ENCODE measurements at places on chromosomes 4 and X.

DNA sequence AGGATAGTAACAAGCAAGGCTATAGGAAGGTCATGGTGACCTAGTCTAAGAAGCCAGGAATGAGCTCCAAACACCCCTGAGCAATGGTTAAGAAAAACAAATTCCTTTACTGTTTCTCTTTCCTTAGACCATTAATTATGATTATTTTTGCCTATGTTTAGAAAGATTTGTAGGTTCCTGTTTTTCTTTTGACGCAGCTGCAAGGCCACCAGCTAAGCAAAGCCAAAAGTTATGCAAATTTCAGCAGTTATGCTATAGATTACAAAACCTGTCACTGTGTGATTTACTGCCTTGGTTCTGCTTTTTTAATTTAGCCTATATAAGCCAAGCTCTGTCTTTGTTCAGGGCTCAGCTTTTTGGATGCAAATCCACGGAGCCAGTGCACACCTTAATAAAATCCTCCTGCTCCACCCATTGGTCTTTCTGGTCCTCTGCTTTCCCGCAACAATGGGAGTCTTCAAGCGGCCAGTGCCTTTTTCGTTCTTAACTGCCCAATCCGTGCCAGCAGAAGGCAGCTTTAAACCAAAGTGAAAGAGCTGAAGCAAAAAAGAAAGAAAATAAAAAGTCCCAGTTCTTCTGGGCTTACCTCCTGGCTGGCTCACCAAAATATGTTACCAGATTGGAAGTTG, 1.4 kb upstream of the CEP135 start:
- no peak for DNase-seq

- no peak for DNase-seq
These were observed 162.8 kb downstream of the NHS start for GRCh38 chrX:17537723-17538243.

GRCh38 chrX:118928151-118928550, 46.3 kb upstream of the LONRF3 start:
- DNase-seq = no peak

- DNase-seq = no peak
These were observed 296.1 kb downstream of the IL15 start for GRCh38 chr4:141932490-141932889.

DNA sequence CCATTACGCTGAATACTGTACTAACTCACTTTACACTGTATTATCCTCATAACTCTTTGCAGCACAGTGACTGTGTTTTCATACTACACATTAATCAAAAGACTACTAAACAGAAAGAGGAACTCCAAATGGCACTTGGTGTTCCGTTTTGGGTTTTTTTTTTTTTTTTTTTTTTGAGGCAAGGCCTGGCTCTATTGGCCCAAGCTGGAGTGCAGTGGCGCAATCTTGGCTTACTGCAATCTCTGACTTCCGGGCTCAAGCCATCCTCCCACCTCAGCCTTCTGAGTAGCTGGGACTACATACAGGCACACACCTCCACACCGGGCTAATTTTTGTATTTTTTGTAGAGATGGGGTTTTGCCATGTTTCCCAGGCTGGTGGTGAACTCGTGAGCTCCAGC, 10.7 kb downstream of the KLHL8 start:
- DNase-seq = no peak

- no peak for DNase-seq
These were observed 76.4 kb downstream of the CXXC4 start for GRCh38 chr4:104418286-104418685.

GRCh38 chr4:25346913-25347312, 30.1 kb upstream of the ANAPC4 start:
- DNase-seq = no peak

GRCh38 chr4:33422656-33423055, 2702.5 kb downstream of the PCDH7 start:
- no peak for DNase-seq

- no peak for DNase-seq
These were observed 34.4 kb downstream of the NEXMIF start for GRCh38 chrX:74890676-74891430.

- DNase-seq = no peak
These were observed 97.4 kb downstream of the CENPC start for GRCh38 chr4:67447873-67448272.

DNA sequence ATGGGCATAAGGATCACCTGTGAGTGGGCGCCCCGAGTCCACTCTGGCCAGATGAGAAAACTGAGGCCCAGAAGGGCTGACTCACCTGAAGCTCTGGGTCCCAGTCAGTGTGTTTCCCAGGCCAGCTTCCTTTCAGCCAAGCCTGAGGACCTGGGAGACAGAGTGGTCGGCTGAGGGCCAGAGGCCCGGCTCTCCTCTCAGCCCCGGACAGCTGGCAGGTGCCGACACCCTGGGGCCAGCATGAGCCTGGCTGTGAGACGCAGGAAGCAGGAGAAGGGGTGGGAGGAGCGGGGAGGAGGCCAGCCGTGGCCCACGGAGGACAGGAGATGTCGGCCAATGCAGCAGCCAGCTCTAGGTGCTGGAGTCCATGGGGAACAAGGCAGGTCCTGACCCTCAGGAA, 28.9 kb downstream of the ATP2B3 start:
- DNase-seq = no peak

DNA sequence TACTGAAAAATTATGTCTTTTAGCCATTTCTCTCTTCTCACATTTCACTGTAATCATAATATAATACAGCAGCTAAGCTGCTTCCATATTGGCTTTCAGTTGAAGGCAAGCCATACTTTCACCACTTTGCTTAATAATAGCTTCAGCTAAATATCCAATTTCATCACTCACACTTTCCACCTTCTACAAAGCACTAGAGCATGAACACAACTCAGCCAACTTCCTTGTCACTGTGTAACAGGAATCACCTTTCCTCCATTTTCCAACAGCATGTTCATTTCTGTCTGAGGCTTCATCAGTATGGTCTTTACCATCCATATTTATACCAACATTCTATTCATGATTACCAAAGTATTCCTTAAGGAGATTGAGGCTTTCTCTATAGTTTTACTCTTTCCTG, 219.8 kb upstream of the CTSO start:
- no peak for DNase-seq

GRCh38 chr4:3201718-3202702, 46.9 kb upstream of the MSANTD1 start:
- peak; percentile 34 for DNase-seq

DNA sequence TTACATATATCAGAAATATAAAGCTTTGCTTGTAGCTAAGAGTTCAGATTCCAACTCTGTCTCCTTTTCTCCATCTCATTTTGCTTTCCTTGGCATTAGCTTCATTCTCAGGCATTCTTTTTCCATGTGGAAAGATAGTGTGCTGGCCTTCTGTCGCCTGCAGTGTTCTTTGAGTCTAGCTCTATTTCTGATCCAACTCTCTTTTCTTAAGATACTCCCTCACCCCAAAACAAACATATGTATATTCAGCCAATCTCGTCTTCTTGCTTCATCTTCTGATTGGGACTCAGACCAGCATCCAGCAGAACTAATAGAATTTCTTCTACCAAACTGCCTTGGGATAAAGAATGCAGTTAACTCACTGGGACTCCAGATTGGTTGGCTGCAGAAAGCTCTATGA, 532.2 kb downstream of the MID1IP1 start:
- DNase-seq = no peak

- no peak for DNase-seq
These were observed 97.1 kb upstream of the KLF3 start for GRCh38 chr4:38566806-38567398.

- no peak for DNase-seq
These were observed 98.7 kb downstream of the KDM6A start for GRCh38 chrX:44971674-44972073.

- no peak for DNase-seq
These were observed 3.9 kb upstream of the KLHL8 start for GRCh38 chr4:87224141-87224923.

- no peak for DNase-seq
These were observed 106.4 kb downstream of the SCD5 start for GRCh38 chr4:82692101-82692780.

GRCh38 chr4:158775091-158775651, 6.3 kb downstream of the FNIP2 start:
- DNase-seq = no peak

DNA sequence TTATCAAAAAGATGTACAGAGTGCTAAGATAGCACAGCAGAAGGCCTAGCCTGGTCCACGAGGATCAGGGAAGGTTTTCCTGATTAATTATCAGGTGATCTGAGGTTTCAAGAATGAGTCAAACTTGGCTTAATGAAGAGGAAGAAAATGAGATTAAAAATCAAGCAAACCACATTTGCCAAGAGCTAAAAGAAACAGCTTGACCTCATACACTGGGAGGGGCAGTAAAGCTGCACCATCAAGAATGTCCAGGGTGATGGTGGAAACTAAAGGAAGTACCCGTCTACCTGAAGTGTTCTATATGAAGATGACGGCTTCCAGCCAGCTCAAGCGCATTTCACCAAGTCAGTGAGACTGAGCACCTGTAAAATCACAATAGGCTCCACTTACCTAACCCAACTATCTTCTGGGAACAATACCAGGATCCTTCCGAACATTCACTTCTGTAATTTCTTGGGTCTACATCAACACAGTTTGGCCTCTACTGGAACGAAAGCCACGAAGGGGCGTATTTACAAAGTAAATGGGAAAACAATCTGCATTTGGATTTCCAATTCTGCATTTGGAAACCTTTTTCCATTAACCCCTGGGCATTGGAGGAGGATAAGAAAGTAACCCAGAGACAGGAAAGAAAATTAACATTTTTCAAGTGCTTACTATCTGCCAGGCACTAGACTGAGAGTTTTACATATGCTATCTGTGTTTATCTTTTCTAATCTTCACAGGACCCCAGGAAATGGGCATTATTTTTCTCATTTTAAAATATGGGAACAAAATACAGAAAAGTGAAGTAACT, 114.0 kb upstream of the DCLK2 start:
- DNase-seq = no peak

DNA sequence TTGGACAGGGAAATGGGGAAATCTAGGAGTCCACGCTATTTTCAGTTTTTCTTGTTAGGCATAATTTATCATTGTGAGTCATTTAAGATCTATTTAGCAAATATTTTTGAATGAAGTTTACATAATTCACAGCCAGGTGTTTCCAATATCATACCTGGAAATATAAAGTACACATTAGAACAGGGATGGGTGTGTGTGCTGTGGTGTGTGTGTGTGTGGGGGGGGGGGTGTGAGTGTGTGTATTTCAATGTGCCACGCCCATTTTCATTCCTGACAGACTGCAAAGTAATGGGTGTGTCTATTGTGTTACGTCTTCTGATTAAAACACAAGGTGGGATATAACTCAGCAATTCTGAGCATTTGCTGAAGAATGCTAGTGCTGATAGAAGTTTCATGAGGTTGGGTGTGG, 33.2 kb downstream of the ARHGAP10 start:
- no peak for DNase-seq

DNA sequence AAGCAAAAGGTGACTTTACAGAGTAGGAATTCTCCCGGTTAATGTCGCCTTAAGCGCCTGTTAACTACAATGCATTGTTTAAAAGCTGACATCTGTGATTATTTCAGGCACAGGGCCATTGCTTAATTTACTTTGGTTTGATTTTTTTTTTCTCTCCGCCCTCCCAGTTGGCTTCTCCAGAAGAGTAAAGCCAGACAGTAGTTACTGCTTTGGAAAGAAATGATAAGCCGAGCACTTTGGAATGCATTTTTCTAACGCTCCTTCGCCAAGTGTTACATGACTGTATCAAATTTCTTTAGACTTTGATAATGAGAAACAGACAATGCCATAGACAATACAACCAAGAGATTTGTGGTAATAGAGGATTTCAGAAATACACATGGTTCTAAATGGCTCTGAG, 383.0 kb upstream of the TENM3 start:
- DNase-seq = no peak

GRCh38 chr4:56424697-56425514, 10.5 kb downstream of the PPAT start:
- DNase-seq = no peak

DNA sequence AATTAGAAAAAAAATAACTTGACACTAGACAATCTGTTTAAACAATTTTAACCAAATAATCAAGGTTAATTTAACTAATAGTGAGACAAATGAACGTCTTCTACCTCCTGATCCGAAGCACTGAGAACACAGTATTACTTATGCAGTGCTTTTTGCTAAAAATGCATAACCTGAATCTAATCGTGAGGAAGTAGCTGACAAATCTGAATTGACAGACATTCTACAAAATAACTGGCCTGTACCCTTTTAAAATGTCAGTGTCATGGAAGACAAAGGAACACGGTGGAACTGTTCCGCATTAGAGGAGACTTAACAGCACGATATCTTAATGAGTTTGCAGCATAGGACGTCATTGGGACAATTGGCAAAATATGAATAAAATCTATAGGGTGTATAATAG, 631.2 kb upstream of the ZFP42 start:
- no peak for DNase-seq

- no peak for DNase-seq
These were observed 754 bp upstream of the KLF3 start for GRCh38 chr4:38663090-38663800.

- no peak for DNase-seq
These were observed 578.4 kb downstream of the TRIML1 start for GRCh38 chr4:188717661-188718060.

- no peak for DNase-seq
These were observed 361.1 kb upstream of the BOD1L1 start for GRCh38 chr4:13988353-13989305.

DNA sequence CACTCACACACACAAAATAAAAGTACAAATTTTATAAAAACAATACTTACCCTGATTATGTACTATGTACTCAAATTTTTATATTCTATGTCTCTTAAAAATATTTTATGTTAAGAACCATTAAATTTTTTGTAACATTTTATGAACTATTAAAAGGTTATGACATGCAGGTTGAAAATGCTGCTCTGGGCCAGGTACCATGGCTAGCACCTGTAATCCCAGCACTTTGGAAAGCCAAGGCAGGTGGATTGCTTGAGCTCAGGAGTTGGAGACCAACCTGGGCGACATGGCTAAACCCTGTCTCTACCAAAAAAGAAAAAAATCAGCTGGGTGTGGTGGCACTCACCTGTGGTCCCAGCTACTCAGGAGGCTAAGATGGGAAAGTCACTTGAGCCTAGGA, 29.4 kb upstream of the SPINK2 start:
- DNase-seq = no peak

- DNase-seq = no peak
These were observed 201.4 kb downstream of the ARHGAP10 start for GRCh38 chr4:147933316-147933715.

GRCh38 chrX:50432829-50433289, 37.8 kb downstream of the DGKK start:
- DNase-seq = no peak

GRCh38 chr4:7021930-7022664, 21.1 kb upstream of the TADA2B start:
- no peak for DNase-seq

DNA sequence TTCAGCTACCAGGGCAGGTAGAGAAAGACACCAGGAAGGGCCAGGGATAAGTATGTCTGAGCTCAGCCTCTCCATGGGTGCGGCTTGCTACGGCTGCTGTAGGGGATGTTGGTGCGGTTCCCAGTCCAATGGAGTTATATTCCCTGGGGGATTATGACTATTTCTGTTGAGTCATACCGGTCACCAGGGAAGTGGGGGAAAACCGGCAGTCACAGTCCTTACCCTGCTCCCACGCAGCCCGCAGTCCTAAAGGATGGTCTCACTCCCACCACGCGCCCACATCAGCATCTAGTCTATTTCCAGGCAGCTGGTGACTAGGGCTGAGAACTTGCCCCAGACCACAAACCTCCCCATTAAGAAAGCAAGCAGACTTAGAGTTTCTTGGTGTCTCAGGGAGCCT, 191.6 kb downstream of the VEGFC start:
- DNase-seq = no peak

- no peak for DNase-seq
These were observed 14.7 kb upstream of the SEC24D start for GRCh38 chr4:118850488-118851173.

GRCh38 chrX:53080628-53081580, 1.3 kb upstream of the TSPYL2 start:
- DNase-seq = no peak
